Posterior vena cava (tissue), 2 donors: ENCODE measurements at places on chromosomes 6 and 20.

DNA sequence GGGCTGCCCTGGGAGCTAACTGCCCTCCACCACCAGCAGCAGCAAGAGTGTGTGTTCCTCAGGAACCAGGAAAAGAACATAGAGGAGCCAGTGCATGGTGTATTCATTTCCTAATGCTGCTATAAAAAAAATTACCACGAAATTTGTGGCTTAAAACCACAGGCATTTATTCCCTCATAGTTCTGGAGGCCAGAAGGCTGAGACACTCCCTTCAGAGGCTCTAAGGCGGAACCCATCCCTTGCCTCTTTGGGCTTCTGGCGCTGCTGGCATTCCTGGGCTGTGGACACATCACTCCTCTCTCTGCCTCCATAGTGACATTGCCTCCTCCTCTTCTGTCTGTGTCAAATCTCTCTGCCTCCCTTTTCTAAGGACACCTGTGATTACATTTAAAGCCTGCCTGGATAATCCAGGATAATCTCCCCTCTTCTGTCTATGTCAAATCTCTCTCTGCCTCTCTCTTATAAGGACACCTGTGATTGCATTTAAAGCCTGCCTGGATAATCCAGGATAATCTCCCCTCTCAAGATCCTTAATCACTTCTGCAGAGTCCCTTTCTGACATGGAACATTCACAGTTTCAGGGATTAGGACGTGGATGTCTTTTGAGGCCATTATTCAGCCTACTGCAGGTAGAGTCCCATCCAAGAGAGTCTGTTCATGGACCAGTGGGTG is 54.7 kb downstream of the NDUFAF5 start:
- DNase-seq, result no peak

DNA sequence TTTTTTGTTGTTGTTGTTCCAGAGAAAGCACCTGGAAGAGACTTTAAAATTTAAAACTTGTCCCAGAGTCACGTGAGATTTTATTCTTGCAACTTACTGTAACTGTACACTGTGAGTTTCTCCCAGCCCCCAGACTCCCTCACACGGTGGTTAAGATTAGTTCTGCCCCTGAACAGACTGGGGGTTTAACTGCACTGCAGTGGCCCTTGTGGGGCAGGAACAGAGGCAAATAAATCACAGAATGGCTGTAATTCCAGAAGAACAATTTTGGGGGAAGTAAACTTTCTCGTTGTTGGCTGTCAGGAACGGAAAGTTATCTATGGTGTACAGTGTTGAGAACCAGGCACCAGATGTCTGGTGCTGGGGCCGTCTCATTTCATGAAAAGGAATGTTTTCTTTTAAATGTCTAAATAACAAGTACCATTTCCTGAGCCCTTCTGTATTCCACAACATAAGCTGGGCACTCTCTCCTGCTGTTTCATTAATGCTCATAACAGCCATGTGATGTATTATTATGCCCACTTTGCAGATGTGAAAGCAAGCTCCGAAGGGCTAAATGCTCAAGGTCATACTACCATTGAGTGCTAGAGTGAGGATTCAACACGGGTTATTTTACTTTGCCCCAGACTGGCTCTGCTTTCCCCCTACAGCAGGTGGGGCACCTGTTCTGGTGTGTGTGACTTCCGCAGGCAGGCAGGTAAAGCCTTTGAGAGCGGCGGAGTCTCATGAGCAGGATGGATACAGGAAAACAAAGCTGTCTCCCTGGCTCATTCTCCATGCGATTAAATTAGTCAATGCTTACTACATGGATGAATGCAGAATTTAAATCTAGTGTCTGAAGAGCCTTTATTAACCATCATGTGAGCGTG is 30.5 kb downstream of the CNKSR3 start:
- DNase-seq, result peak; percentile 29

DNA sequence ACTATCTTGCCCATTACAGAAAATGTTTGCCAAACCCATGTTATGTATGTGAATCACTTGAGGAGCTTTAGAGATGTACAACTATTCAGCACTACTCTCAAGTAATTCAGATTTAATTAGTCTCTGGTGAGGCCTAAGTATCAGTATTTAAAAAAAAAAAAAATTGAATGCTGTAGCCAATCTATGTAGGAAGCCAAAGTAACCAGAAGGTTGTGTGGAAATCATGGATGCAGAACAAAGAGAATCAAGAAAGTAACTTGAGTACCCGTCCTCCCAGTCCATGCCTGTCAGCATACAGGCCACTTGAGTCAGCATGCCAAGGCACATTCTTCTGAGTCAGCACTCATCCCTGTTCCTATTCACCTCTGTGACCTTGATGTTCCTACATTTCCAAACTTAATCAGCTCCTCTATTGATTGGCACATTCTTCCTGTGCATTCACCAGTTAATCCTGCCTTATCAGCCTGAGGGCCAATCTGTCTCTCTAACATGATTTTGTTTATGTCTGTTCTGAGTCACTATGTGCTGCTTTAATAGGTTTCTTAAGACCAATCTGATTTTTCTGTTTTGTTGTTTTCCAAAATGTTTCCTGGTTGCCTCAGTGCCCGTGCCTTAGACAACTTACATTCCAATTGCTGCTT is 165.6 kb downstream of the KCNQ5 start:
- no peak for DNase-seq

DNA sequence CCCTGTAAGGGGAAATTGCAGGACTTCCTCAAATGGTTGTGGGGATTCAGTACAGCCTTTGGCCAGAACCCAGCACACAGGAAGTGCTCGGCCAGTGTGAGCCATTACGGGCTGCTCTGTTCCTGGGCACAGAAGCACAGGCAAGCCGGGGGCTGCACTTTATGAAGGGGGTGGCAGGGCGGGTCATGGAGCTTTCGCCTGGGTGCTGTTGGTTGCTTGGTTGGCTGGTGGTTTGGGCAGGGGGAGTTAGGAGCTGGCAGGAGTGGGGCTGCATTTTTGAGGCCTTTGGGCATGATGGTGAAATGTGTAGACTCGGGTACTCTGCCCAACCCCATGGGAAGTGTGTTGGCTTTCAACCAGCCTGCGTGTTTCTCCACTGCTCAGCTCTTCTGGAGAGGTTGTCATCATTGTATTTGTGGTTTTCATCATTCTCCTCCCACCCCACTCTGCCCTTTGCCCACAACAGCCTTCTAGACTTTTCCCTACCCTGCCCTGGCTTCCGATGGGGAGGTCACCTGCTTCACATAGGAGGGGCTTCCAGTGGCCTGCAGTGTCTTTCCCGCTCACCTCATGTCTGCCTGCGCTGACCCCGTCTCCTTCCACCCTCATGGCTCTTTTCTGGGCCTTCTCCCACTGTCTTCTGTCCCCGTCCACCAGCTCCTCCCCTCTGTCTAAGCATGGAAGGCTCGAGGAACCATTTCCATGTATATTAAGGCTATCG is 16.1 kb upstream of the RBM38 start:
- peak; percentile 86 for DNase-seq

DNA sequence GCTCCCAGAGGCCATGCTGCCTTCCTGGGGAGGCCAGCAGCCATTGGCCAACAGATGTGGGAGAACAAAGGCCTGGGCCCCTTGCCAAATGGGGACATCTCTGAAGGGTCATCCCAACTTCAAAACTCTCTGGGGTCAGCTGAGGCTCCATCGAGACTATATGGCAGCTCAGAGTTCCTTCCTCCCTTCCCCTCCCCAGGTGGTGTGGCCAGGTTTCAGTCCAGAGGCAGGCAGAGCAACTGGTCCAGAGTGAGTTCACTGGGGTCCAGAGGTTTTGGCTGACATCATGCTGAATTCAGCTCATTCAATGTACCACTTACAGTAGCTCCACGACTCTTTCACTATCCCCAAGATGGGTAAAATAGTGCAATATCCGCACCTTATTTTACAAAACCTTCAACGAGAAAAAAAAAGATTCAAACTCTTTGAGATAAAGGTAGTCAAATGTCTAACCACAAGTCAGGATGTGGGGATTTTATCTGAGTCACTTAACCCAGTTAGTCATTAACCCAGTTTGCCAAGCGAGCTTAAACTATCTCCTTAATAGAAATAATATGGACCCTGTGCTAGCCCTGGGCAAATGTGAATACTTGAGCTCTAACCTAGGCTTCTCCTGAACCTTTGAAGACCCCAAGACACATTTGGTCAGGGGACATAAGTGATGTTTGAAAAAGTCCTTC is 108.4 kb upstream of the PLEKHG1 start:
- DNase-seq, result no peak

DNA sequence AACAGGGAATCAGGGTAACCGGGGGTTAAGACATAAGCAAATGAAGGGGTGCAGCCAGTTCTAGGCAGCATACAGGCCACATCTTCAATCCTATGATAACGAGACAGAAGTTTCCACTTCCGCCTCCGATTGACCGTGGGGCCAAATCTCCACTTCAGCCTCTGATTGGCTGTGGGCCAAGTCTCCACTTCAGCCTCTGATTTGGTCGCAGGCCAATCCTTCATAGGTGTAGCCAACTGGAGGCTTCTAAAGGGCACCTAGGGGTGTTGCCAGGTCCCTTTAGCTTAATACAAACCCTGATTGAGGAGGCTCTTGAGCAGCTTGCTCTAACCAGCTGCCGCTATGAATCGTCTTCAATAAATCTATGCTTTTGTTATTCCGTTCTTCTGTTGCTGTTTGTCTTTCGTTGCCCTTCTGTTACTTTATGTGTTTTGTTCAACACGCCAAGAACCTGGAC is 2.1 kb upstream of the ERGIC3 start:
- no peak for DNase-seq

- no peak for DNase-seq
Measured at GRCh38 chr6:45607798-45608197, 230.1 kb upstream of the SUPT3H start.

GRCh38 chr20:14046534-14046933 is 51.2 kb downstream of the MACROD2 start:
- no peak for DNase-seq

- no peak for DNase-seq
Measured at GRCh38 chr6:1380625-1381427, 8.6 kb upstream of the FOXF2 start.

DNA sequence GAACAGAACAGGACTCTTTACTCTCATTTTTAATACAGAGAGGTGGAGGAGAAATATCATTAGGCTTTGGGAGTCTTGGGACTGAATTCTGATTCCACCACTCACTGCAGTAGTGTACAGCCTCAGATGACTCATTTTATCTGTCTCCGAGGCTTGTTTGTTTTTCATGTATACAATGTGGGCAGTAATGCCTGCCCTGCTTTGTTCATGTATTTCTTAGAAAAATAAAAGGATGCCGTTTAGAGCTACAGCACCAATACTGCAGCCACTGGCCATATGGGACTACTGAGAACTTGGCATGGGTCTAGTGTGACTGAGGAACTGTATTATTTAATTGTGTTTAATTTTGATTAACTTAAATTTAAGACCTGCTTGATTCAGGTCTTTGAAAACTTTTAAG is 41.2 kb upstream of the JAG1 start:
- DNase-seq, result no peak

DNA sequence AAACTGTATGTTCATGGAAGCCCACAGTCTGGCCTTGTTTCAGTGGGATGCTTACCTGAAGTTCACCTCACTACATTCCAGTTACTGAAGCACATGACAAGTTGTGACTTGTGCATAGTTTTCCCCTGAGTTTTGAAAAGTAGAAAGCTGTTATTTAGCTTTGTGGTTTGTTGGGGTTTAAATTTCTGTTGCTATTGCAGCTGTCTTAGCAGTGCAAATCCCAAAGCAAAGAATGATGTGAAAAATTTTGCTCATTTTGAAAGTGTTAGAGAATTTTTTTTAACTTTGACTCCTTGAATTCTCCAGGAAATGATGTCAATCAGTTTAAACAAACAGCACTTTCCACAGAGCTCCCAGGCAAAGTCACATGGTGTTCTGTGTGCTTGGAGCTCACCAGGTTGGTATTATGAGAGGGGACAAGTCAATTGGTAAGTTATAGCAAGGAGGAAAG is 268.4 kb downstream of the ADGRG6 start:
- no peak for DNase-seq

DNA sequence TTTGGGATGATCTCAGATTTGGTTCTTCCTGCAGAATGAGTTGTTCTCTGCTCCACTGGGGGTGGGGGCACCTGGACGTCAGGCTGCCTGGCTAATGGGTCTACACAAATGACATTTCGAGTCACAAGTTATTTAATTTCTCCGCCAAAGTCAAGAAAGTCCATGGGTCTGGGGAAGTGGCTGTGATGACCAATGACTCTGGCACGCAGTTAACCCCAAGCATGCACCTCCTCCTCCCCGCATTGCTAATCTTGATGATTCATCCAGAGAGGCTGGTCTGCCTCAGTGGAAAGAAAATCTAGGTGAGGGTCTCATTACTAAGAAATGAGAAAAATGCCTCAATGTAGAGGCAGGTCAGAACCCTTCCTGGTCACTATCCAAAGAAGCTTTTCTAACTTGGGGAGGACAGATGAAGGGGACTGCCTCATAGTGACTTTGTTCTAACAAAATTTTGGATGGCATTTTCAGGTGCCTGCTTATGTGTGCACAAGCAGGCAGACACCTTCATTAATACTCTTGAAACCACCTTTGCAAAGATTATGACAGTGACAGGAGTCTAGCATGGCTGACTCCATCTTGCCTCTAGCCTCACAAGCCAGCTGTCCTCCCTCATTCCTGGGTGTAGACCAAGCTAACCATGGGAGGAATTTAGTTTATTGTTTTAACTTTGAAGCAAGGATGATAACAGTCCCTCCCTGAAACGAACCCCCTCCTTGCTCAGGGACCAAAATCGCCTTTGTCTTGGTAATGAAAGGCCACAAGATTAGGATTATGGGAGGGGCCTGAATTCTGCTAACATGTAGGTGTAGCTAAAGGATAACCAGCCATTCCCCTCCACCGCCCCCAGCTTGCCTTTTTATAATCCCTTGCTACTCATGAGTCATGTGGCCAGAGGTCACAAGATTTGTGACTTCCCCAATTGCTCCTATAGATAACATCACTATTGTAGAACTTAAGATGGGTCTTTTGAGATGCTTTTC is 98.6 kb upstream of the MRPS10 start:
- no peak for DNase-seq

- no peak for DNase-seq
Measured at GRCh38 chr6:135403584-135403983, 94.0 kb downstream of the AHI1 start.

GRCh38 chr6:47716207-47716606 is 17.8 kb downstream of the ADGRF4 start:
- DNase-seq, result no peak

- DNase-seq, result no peak
Measured at GRCh38 chr6:104095661-104096416, 763.9 kb downstream of the HACE1 start.

DNA sequence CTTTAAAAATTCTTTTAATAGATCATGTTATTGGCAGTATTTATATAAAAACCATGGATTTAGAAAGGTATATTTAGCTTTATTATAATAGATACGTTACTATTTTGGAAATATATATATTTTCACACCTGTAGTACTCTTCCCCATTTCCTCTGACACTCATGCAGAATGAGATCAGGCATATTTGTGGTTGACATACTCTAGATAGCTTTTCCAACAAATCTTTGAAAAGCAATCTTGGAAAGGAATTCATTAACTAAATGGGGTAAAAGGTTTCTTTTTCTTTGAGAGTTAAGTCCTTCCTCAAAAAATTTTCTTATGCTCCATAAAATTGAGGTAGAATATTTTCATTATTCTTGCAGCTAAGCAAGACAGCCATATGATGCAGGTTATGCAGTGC is 14.5 kb downstream of the ASF1A start:
- DNase-seq, result no peak

- no peak for DNase-seq
Measured at GRCh38 chr20:22582386-22582963, 1.9 kb downstream of the FOXA2 start.

GRCh38 chr20:20174089-20174835 is 121.9 kb downstream of the CFAP61 start:
- no peak for DNase-seq

- DNase-seq, result no peak
Measured at GRCh38 chr6:31631681-31632278, 11.3 kb downstream of the PRRC2A start.

GRCh38 chr6:127420556-127420955 is 38.6 kb downstream of the KIAA0408 start:
- DNase-seq, result no peak

- no peak for DNase-seq
Measured at GRCh38 chr20:43752561-43753301, 25.9 kb upstream of the GTSF1L start.
